ENCODE measurements at places on chromosomes 5 and 9.
A peak's percentile ranks its signal among the peaks of the same experiment; 100 is the strongest.

DNA sequence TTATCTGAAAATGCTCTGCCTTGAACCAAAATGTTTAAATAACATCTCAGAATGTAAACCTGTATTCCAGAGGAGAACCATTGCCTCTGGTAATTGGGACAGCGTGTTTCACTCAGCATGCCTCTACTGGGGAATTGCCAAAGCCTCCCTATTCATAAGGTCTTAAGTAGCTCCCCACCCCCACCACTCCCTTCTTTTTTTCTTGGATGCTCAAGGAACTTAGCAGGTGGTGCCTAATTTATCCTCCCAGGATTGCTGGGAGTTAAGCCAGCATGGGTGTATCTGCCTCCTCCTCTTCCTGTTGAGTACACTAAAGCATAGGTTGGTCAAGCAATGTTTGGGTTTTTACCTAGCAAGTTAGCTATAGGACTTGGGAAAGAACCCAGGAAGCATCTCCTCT, 220.2 kb downstream of the DMAC1 start:
- DNase-seq: no peak

GRCh38 chr5:123047706-123048105, 11.2 kb upstream of the PPIC start:
- DNase-seq: no peak

- no peak for DNase-seq
These were observed 113.1 kb upstream of the TNC start for GRCh38 chr9:115230924-115231515.

GRCh38 chr5:160312960-160313727, 780 bp upstream of the CCNJL start:
- DNase-seq: no peak

- no peak for DNase-seq
These were observed 55.7 kb downstream of the LIFR start for GRCh38 chr5:38500573-38501260.

DNA sequence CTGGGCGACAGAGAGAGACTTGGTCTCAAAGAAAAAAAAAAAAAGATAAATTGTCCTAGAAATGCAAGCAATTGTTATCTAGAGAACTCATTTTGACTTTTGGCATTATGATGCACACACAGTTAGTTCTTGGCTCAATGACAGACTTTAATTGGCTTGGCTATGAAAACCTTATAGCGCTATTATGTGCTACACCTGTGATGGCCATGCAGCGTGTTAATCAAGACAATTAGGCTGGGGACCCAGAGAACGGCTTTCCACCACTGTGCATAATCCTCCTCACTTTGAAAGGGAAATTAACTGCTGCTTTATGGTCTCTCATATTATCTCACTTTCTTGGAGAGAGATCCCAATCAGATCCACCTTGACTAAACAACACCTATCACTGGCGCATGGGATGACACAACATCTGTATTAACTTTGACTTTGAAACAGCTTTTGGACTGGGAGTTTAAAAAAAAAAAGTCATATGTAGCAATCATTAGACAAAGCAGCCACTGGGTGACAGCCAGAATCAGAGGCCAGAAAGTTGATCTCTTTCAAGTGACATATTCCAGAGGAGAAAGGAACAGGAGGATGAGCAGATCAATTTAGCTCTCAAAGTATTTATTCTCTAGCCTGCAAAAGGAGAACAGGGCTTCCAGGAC, 132.5 kb downstream of the PPP2R2B start:
- DNase-seq: no peak

GRCh38 chr9:2798423-2798822, 45.5 kb downstream of the PUM3 start:
- no peak for DNase-seq

- no peak for DNase-seq
These were observed 59.1 kb downstream of the TNFSF15 start for GRCh38 chr9:114746591-114747346.

DNA sequence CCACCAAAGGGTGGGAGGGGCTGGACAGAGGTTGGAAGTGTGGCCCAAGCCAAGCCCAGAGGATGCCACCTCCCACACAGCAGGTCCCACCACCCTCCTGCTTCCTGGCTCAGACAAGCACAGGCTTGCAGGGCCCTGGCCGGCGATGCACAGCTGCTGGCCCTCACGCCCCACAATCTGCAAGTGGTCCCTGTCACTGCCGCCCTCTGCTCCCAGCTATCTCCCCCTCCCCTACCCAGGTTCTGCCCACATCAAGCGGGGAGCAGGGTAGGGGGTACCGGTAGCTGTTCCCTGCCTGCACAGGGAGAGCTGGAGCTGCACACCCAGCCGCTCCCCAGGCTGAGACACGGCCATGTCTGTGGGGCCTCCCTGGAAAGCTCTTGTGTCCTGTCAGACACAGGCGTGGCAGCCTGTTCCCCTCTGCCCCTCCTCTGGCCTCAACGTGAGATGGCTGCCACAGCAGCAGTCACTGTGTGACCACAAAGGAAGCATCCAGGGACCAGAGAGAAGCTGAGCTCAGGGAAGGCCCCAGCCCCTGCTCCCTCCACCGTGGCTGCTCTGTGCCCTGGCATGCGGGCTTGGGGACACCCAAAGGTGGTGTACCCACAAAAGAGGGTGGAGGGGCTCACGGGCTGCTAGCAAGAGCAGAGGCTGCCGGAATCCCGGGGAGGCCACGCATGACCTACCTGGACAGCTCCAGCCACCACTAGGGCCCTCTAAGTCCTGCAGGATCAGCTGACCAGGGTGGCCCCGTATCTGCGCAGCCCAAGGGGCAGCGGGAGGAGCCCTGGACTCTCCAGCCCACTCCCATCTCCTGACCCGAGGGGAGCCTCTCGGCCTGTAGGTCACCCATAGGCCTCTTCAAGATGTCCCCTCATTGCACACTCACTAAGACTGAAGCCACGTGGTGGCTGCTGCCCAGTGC, 10.9 kb upstream of the ZDHHC11 start:
- no peak for DNase-seq

GRCh38 chr9:20085842-20086241, 297.0 kb upstream of the SLC24A2 start:
- DNase-seq: no peak

DNA sequence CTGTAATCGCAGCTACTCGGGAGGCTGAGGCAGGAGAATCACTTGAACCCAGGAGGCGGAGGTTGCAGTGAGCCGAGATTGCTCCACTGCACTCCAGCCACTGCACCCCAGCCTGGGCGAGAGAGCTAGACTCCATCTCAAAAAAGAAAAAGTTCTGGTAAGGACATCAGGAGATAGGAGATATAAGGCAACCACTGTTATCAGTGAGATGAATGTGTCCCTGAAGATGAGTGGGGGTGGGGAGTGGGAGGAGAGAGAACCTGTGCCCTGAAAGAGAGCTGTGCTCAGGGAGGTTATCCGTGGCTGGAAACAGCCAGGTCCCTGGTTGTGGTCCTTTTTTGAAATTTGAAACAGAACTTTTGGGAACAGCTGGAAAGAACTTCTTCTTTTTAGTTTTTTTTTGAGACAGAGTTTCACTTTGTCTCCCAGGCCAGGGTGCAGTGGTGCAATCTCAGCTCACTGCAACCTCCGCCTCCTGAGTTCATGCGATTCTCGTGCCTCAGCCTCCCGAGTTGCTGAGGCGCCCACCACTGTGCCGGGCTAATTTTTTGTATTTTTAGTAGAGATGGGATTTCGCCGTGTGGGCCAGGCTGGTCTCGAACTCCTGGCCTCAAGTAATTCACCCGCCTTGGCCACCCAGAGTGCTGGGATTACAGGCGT, 2.6 kb downstream of the PTPA start:
- no peak for DNase-seq

GRCh38 chr5:83714810-83715209, 5.8 kb downstream of the HAPLN1 start:
- peak; percentile 17 for DNase-seq

DNA sequence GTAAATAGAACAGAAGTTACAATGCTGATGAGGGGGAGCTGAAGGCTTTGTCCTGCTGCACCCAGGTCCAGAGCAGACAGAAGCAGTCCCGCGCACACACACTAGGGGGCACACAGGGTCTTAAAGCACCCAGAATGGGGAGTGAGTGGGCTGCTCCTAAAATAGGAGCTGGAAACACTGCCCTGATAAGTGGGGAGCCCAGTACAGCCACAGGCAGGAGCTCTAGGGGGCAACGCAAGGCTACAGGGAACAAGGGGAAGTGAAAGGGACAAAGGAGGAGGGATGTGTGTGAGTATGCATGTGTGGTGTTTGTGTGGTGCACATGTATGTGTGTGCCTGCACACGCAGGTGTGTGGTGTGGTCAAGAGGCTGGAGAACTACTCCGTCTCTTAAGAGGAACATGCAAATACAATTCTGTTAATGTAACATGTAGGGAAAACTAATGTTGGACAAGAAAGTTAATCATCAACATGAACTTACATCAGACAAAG, 191.5 kb downstream of the ROR2 start:
- peak; percentile 84 for DNase-seq

GRCh38 chr9:68597362-68597997, 56.8 kb upstream of the TMEM252 start:
- no peak for DNase-seq

DNA sequence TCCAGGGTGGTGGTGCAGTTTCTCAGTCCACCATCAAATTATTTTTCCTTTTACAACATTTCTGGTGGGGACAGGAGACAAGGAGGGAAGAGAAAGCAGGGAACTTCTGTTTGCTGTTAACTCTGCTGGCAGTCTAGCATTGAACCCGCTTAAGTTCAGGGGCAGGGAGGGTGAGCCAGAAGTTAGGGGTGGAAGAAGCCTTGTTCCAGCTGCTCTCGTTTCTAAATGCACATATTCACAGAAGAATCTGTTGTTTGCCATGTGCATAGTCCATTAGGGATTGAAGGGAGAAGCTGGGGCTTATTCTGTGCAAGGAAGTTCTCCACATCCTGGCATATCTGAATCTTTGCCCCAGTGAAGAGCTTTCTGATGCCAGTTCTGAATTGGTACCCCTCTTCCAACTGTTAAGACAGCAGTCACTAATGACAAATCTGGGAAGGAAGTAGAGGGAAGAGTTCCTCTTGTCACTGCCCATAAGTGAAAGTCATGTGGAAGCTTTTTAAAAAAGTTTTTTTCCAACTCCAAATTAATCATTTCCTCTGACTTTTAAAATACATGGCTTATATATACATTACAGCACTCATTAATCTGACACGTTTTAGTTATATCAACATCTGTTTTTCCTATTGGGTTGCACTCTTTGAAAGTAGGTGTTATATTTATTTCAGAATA, 32.6 kb upstream of the ACOT12 start:
- DNase-seq: no peak

DNA sequence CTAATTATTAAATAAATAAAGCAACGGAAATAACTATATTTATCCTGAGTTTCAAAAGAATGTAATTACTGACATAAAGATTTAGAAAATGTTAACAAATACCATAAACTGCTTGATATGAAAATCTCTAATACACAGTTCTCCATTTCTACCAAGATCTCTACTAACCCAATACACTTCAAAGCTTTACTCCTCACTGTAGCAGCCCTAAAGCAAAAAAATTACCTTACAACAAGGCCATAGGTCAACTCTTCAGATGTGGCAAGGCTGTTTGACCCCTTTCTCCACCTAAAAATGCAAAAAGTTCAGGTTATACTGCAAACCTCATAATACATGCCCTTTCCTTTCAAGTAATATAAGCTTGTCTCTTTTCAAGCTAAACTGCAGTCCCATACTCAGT, 96.7 kb downstream of the UGCG start:
- no peak for DNase-seq

DNA sequence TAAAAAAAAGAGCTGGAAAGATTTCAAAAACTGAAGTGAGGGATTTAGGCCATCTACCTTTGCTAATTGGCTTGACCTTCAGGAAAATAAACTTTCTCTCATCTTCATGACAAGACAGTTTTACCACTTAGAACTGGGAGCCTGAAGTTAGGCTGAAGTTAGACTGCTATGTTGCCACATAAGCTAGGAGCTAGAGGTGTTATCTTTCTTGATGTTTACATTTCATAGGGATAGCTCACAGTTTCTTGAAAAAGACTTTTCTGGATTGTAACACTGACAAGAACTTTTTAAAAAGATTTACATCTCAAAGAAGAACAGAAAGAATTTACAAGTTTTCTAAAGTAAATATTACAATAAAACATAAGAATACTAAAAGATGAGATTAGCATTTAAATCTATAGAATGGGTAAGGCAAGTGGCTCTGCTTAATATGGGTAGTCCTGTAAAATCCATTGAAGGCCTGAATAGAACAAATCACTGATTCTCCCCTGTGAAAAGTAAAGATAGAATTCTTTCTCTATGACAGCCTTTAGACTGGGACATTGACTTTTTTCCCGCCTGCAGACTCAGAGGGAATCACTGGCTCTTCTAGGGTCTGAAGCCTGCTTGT, 1665.4 kb upstream of the CDH9 start:
- DNase-seq: no peak

DNA sequence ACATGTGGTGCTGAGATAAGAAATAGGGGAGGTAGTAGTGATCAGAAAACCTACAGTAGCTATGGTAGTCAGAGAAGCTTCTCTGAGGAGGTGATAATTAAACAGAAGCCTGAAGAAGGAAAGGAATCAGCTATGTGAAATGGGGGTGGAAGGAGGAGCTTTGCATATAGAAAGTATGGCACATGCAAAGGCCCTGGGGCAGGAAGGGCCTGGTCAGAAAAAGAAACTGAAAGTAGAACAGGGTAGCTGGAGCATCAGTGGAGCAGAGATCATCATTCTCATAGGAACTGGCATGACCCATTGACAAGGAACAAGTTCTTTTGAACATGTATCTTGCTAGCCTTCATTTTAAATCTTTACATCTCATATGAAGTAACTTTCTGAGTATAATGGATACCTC, 80.7 kb upstream of the ADRA1B start:
- no peak for DNase-seq

- no peak for DNase-seq
These were observed 3.4 kb upstream of the DCTN4 start for GRCh38 chr5:150762211-150762610.

- peak; percentile 81 for DNase-seq
These were observed 13.2 kb upstream of the BOD1 start for GRCh38 chr5:173629628-173630027.

DNA sequence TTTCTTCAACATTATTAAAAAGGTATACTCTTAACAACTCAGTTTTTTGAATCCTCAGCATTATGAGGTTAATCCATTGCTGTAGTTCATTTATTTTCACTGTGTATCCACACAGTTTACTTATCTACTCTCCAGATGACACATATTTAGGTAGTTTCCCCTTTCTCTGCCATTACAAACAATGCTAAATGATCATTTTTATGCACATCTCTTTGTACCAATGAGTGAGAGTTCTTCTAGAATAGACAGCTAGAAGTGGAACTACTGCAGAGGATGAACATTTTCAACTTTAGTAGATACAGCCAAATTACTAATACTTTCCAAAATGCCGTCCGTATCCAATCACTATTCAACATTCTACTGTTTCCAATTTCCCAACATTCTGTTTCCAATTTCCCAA, 11.5 kb downstream of the AFF4 start:
- no peak for DNase-seq

DNA sequence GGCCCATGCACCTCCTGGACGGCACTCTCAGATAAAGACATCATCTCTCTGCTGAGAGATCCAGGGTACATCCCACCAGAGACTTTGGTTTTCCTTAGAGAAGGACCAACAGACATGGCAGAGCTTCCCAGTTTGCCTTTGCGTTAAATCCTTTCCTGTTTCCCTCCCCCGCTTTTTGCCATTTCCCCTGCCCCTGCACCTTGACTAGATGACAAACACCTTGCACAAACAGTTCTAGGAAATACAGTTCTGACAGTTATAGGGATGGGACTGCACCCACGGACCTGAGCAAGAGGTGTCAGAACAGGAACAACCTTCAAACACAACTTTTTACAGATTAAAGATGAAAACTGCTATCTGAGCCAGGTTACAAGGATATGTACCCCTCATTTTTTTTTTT, 288.9 kb downstream of the MSX2 start:
- no peak for DNase-seq

Data from WTC11 (cell line).